Stimulated activated CD4-positive, alpha-beta T cell treated with anti-CD3 and anti-CD28 coated beads, Interleukin-12 subunit alpha, Interleukin-12 subunit beta, amount 100 ng/mL, for 48 hours (primary cell): ENCODE measurements at places on chromosomes 1 and 21.
A peak's percentile ranks its signal among the peaks of the same experiment; 100 is the strongest.

DNA sequence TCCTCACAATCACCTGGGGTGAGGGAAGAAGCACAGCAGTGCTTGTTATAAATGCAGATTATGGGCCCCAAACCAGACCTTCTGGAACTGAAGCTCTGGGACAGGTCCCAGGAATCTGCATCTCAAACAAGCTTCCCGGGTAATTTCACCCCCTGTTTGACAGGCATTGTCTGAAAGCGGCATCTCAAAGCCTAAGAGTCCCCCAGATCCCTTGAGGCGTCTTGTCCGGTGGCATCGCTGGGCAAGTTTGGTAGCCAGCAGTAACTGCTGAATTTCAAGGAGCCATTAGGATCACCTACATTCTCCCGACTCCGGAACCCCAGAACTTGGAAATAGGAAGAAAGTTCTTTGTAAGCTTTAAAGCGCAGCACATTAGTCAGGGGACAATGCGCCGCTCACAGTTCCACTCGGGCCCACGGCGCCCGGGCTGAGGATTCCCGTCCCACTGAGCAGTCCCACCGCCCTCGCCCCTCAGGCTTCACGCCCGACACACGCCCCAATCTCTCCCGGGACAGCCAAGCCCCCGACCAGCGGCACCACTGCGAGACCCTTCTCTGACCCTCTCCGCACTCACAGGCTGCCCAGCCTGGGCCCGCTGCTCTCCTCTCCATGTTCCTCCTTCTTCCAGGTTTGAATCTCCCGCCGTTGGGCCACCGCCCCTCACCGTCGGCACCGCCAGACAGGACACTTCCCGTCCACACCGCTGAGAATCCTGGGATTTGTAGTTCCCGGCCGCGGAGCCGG, at the start of gene IQGAP3:
TSS of gene IQGAP3 (minus strand) at position 647 of the 744 bp plus-strand sequence. CDS start at position 611, 36 bp downstream.
- peak; percentile 73 for DNase-seq

GRCh38 chr1:160021376-160022074, 10.3 kb downstream of the PIGM start:
- DNase-seq = no peak

DNA sequence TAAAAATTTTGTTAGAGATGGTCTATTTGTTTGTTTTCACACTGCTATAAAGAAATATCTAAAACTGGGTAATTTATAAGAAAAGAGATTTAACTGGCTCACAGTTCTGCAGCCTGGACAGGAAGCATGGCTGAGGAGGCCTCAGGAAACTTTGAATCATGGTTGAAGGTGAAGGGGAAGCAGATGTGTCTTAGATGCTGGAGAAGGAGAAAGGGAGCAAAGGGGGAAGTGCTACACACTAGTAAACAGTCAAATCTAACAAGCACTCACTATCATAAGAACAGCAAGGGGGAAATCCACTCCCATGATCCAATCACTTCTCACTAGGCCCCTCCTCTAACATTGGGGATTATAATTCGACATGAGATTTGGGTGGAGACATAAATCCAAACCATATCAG, 76.8 kb upstream of the COL24A1 start:
- no peak for DNase-seq

- no peak for DNase-seq
Measured at GRCh38 chr1:71828431-71829012, 453.8 kb downstream of the NEGR1 start.

DNA sequence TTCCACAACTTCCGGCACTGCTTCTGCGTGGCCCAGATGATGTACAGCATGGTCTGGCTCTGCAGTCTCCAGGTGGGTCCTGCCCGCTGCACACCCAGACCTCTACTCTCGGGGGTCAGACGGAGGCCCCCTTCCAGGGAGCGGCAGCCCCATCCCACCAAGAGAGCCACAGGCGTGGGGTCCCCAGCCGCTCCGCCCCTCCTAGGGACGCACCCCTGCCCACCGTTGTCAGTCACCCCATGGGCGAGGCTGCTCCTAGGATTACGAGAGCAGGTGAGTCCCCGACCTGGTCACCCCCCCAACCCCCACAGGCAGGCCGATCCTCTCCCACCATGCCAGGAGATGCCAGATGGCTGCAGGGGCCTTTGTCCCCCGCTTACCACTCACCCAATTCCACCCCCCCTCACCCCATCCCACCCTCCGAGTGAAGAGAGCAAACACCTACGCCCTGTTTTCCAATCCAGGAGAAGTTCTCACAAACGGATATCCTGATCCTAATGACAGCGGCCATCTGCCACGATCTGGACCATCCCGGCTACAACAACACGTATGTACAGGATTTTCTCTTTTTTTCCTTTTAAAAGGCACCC, 107.0 kb downstream of the PDE9A start:
- no peak for DNase-seq

- no peak for DNase-seq
Measured at GRCh38 chr1:153180556-153180955, 22.7 kb upstream of the LELP1 start.

DNA sequence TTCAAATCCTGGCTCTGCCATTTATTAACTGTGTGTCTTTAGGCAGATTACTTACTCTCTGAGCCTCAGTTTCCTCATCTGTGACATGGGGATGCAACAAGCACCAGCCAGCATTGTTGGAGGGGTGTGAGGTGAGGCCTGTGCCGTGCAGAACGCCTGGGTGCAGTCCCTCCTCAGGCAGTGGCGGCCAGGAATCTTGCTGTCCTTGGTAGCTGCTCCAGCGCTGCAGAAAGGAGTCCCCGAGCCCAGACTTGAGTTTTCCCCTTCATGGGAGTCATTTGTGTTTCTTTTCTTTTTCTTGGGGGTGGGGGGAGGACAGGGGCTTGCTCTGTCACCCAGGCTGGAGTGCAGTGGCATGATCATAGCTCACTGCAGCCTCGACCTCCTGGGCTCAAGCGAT, 46.6 kb downstream of the DISP3 start:
- DNase-seq = no peak

- no peak for DNase-seq
Measured at GRCh38 chr1:56216218-56216617, 363.1 kb downstream of the PLPP3 start.

- DNase-seq = no peak
Measured at GRCh38 chr1:172993640-172994039, 57.1 kb downstream of the TNFSF18 start.

GRCh38 chr21:25107708-25108107, 499.6 kb downstream of the MRPL39 start:
- DNase-seq = no peak

GRCh38 chr1:41977326-41977725, 58.6 kb upstream of the HIVEP3 start:
- DNase-seq = no peak

DNA sequence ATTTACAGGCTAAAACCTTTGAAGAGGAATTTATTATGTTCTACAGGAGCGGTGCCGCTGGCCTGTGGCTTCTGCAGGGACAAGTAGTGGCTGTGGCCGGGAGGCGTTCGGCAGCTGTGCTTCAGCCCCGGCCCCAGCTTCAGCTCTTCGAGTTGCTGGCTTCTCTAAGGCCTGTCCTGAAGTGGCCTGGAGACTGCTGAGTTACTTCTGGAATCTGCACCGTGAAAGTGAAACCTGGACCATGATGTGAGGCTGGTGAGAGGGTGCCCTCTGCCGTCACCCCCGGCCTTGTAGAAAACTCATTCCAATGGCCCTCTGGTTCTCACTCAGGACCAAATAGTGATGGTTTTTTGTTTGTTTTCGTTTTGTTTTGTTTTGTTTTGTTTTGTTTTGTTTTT, 48.1 kb downstream of the PRKCZ start:
- DNase-seq = no peak

GRCh38 chr1:193658081-193658480, 471.7 kb upstream of the B3GALT2 start:
- no peak for DNase-seq

GRCh38 chr1:27405074-27405473, 12.7 kb downstream of the GPR3 start:
- no peak for DNase-seq

GRCh38 chr1:183185941-183186490, at the start of gene LAMC2:
Gene LAMC2, plus strand, starts transcription at chr1:183186264. Its CDS starts 89 bp downstream, at chr1:183186353.
- DNase-seq = no peak

DNA sequence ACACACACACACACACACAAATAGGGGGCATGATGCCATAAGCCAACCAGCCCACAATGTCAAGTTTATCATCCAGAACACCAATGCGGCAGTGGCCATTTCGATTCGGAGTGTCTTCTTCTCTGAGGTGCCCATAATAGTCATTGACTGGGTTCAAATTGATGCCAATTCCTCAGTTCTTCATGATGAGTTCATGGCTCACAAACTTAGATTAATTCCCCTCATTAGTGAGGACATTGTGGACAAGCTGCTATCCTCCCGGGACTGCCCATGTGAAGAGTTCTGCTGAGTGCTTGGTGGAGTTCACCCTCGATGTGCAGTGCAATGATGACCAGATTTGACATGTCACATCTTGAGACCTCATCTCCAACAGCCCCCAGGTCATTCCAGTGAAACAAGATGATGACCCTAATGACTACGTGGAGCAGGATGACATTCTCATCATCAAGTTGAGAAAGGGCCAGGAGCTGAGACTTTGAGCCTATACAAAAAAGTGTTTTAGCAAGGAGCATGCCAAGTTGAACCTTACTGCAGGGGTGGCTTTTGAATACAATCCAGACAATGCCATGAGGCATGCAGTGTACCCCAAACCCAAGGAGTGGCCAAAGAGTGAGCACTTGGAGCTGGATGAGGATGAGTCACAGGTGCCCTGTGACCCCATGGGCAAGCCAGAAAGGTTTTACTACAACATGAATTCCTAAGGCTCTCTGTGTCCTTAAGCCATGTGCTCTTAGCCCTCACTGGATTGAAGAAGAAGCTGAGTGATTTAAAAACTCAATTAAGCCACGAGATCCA, 211.6 kb upstream of the SAMSN1 start:
- DNase-seq = no peak

- DNase-seq = no peak
Measured at GRCh38 chr1:229509576-229509975, 1.4 kb upstream of the NUP133 start.

DNA sequence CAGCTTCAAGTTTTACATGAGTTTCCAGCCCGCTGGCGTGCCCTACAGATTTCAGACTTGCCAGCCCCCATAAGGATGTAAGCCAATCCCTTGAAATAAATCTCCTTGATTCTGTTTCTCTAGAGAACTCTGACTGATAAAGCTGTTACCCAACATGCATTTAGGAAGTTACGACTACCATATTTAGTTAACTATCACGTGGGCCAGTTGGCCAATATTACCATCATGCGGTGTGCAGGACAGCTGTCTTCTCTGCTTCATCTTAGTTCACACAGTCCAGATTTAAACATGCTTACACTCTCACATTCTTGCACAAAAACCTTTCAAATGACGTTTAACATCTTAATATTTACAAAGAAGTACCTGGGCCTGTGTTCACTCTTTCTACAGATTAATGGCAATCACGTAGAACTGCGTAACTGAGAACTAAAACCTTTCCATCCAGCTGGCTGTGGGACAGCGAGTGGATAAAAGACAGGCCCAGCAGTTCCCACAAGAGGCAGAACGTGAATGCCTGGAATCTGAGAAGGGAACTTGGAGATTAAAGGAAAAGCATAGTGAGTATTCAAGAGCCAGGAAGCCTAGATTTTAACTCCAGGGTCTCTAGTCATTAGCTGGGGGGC, 20.8 kb downstream of the FAM177B start:
- no peak for DNase-seq

GRCh38 chr1:60759291-60759690, 323.1 kb upstream of the NFIA start:
- DNase-seq = no peak

GRCh38 chr1:117654493-117655219, 48.8 kb downstream of the TENT5C start:
- no peak for DNase-seq

DNA sequence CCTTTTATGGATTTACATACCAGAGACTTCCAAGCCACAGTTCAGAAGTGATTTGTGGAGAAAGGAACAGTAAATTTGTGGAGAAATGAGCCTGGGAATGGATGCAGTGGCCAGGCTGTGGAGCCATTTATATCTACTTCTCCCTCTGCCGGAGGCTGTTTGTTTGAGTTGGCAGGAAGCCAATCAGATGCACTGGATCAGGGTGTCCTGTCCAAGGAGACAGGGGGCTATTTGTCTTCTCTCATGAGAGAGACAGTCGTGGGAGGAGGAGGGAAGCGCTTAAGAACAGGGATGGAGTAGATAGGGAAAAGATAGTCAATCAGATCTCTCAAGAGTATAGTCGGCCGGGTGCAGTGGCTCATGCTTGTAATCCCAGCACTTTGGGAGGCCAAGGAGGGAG, 2.8 kb upstream of the HAPLN2 start:
- no peak for DNase-seq

GRCh38 chr1:10762153-10762523, 34.3 kb downstream of the CASZ1 start:
- no peak for DNase-seq

DNA sequence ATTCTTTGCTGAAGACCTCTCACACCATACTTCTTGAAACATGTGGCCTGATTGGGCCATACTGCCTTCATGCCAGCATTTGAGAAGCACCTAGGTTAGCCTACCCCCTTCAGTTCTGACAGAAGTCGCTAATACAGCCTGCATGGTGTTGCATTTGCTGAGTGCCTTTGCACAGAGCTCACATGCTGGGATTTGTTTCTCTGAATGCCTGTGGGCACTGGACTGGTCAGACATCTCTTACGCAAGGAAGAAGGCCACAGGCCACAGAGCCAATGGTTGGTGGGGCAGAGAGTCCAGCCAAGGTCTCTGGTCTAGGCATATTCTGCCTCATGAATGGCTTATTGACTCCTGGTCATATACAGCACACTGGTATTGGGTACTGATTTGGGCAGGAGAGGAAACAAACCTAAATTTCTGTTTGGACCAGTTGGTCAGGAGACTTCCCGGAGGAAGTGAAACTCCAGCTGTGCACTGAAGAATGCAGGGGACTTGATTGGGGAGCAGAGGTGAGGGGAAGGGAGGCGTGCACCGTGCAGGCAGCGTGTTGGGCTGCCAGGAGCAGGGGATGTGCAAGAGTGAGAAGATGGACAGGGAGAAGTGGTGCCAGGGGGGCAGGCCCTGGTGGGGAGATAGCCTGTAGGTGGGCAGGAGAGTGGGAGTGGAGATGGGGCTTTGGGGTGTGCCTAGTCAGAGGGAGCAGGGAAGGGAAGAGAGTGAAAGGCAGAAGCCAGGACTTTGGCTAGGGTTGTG, 18.1 kb downstream of the URB2 start:
- no peak for DNase-seq

- no peak for DNase-seq
Measured at GRCh38 chr1:90580176-90580575, 136.9 kb downstream of the BARHL2 start.

- no peak for DNase-seq
Measured at GRCh38 chr1:28044399-28044798, 44.0 kb downstream of the EYA3 start.

- DNase-seq = no peak
Measured at GRCh38 chr21:39052718-39053117, 130.5 kb downstream of the PSMG1 start.

- DNase-seq = no peak
Measured at GRCh38 chr1:210727709-210728108, 399.0 kb downstream of the HHAT start.
